Aorta (tissue), 5 donors: ENCODE measurements at places on chromosomes 2 and 18.

DNA sequence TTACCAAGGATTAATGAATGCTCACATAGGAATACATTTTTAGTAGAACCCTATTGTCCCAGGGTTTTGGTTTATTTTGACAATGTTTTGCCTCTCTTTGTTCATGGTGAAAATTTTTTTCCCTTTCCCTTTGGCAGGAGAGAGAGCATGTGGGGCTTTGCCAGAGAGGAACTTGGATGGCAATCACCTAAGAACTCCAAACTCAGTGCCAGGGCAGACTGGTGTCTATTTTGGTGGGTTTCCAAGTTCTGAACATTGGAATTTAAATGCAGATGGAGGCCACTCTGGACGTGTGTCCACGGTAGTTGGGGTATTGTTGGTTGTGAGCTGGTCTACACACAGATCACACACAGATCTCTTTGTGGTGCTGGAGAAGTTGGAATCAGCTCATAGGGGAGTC lies 2091.1 kb upstream of the PIK3C3 start:
- no peak overlapping the region for H3K4me3 ChIP-seq
- no peak for DNase-seq
- no peak overlapping the region for H3K27ac ChIP-seq

DNA sequence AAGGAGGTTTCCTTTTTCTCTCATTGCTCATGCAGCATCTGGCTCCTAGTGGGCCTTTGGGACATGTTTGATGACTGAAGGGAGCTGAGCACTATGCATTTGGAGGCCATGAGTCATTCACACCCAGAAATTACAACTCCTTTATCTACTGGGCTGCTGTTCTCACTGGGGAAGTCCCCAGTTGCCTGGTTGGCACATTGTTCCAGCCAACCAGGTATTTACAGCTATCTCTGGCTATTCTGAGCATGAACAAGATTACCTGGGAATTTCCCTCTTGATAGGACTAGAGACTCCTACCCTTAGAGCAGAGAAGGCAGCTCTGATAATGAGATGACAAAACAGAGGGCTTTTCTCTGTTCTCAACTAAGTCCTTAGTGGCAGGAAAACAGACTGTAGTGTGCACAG lies 206.5 kb downstream of the SETBP1 start:
- no peaks in the 10 kb centered on the region for H3K27me3 ChIP-seq
- no peaks in the 10 kb centered on the region for H3K36me3 ChIP-seq
- DNase-seq = no peak
- H3K4me1 ChIP-seq = peaks cover 2% of the 10 kb centered on the region
- H3K4me3 ChIP-seq = no peak overlapping the region
- H3K27ac ChIP-seq = no peak overlapping the region

DNA sequence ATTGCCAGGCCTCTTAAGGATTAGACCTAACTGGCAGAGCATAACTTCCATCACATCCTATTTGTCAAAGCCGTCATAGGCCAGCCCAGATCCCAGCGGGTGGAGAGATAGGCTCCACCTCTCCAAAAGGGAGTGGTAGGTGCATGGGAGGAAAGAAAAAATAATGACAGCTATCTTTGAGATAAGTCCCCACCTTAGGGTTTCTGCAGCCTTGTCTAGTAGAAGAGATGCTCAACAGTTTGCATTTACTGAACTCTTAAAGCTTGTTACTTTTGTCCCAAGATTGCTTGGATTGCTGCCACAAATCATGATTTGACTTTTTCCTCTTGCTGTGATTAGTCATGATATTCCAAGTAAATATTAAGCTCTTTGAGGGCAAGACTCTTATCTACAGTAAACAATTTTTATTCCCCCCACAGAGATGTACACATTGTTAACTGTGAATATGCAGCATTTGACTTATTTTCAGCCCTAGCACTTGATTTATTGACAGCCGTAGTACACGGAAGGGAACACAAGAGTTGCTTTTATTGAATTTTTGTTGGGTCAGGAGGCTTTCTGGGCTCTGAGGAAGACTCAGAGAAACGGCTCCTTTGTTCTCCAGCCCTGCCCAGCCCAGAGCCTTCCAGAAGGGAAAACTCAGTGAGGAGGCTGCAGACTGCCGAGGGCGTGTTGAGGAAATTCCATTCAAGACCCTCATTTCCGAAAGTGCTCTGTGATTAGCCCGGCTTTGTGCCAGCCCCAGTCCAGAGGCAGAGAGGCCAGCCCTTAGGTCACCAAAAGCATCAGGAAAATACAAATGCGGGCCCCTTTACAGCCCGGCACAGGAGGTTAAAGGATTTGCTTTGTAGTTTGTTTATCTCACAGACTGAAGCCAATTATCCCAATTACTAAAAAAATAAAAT lies 75.5 kb upstream of the ZNF532 start:
- H3K4me1 ChIP-seq = no peaks in the 10 kb centered on the region
- H3K27me3 ChIP-seq = no peaks in the 10 kb centered on the region
- no peak overlapping the region for H3K27ac ChIP-seq
- H3K4me3 ChIP-seq = no peak overlapping the region
- H3K36me3 ChIP-seq = no peaks in the 10 kb centered on the region

GRCh38 chr2:124563426-124563825 lies 538.3 kb downstream of the CNTNAP5 start:
- DNase-seq = no peak
- no peaks in the 10 kb centered on the region for H3K36me3 ChIP-seq
- H3K27me3 ChIP-seq = no peaks in the 10 kb centered on the region
- no peaks in the 10 kb centered on the region for H3K4me1 ChIP-seq
- no peak overlapping the region for H3K27ac ChIP-seq
- H3K4me3 ChIP-seq = no peak overlapping the region

DNA sequence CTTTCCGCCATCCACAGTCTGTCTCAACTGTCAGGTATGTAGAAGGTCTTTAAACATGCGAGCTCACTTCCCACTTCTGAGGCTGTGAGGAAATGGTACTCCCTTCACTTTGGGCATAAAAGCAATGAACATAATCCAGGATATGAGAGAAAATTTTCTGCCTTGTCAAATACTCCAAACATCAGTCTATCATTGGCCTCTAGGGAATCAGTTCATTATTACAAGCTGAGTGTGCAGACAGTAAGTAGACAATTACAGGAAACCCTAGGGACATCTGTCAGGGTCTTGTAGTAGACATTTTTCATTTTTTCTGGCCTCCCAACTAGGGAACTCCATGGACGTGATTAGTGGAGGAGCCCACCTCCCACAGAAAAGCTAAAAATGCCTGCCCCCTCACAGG lies 13.6 kb upstream of the APCDD1 start:
- no peak overlapping the region for H3K27ac ChIP-seq
- H3K4me1 ChIP-seq = no peaks in the 10 kb centered on the region
- H3K36me3 ChIP-seq = no peaks in the 10 kb centered on the region
- no peak overlapping the region for H3K4me3 ChIP-seq

GRCh38 chr2:38153476-38154135 lies 77.7 kb upstream of the CYP1B1 start:
- no peaks in the 10 kb centered on the region for H3K4me1 ChIP-seq
- no peak for DNase-seq
- H3K27me3 ChIP-seq = no peaks in the 10 kb centered on the region
- H3K36me3 ChIP-seq = no peaks in the 10 kb centered on the region

GRCh38 chr2:102437122-102437521 lies 14.2 kb downstream of the IL18RAP start:
- no peaks in the 10 kb centered on the region for H3K27me3 ChIP-seq
- H3K36me3 ChIP-seq = no peaks in the 10 kb centered on the region
- H3K4me3 ChIP-seq = no peak overlapping the region
- no peaks in the 10 kb centered on the region for H3K4me1 ChIP-seq
- no peak overlapping the region for H3K27ac ChIP-seq

- H3K27me3 ChIP-seq = no peaks in the 10 kb centered on the region
- no peak overlapping the region for H3K4me3 ChIP-seq
- no peaks in the 10 kb centered on the region for H3K4me1 ChIP-seq
- H3K36me3 ChIP-seq = peaks cover 2% of the 10 kb centered on the region
- no peak for DNase-seq
Measured at GRCh38 chr18:9762526-9762925, 54.4 kb downstream of the RAB31 start.

DNA sequence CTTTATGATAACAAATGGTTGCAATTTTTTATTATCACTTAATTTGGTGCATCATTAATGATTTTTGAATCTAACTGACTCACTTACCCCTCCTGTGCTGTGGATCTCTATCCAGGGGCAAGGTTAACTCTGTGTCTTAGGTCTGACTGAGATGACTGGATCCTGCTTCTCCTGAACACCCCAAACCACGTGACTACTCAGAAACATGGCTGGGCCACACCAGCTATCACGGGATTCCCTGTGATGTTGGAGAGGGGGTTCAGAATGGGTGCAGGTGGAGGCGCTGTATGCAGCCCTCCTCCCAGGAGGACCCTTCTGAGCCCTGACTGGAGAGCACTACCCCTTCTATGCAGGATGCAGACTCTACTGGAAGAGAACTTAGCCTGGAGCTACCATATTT lies 152.4 kb upstream of the CAPN13 start:
- H3K4me1 ChIP-seq = no peaks in the 10 kb centered on the region
- DNase-seq = no peak
- no peaks in the 10 kb centered on the region for H3K27me3 ChIP-seq
- no peak overlapping the region for H3K27ac ChIP-seq
- no peak overlapping the region for H3K4me3 ChIP-seq

- no peaks in the 10 kb centered on the region for H3K36me3 ChIP-seq
- no peak for DNase-seq
- H3K4me3 ChIP-seq = no peak overlapping the region
Measured at GRCh38 chr2:198376677-198377076, 572.3 kb downstream of the PLCL1 start.

- DNase-seq = no peak
- no peaks in the 10 kb centered on the region for H3K4me1 ChIP-seq
- no peaks in the 10 kb centered on the region for H3K27me3 ChIP-seq
- no peaks in the 10 kb centered on the region for H3K36me3 ChIP-seq
- no peak overlapping the region for H3K4me3 ChIP-seq
Measured at GRCh38 chr18:36529747-36530146, 232.2 kb downstream of the FHOD3 start.

- no peak within 1 kb of the TSS for H3K27ac ChIP-seq
- H3K36me3 ChIP-seq = no peaks in the 10 kb centered on the region
- H3K27me3 ChIP-seq = no peaks in the 10 kb centered on the region
- no peaks in the 10 kb centered on the region for H3K4me1 ChIP-seq
- DNase-seq = peak; percentile 61
- peak within 1 kb of the TSS; percentile 46 for H3K4me3 ChIP-seq
Measured at GRCh38 chr18:69400253-69400975, at the start of gene DOK6. Gene DOK6 (plus strand): TSS chr18:69400888.

DNA sequence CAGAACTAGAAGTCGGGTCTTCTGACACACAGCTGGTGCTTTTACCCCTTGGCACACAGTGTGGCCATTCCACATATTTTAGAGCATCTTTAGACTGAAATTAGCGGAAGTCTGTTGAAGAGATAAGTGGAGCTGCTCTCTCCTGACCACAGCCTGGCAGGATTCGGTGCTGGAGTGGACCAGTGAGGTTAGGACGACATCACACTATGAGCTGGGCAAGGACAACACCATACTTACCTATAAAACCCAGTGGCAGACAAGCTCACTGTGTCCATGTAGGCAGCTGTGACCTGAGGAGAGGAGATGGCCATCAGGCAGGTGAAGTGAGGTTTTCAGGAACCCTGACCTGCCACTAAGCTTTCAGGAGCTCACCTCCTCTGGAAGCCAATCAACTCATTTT lies 70.1 kb downstream of the XDH start:
- no peak overlapping the region for H3K27ac ChIP-seq
- no peaks in the 10 kb centered on the region for H3K36me3 ChIP-seq
- H3K4me3 ChIP-seq = no peak overlapping the region
- H3K27me3 ChIP-seq = no peaks in the 10 kb centered on the region

- H3K4me1 ChIP-seq = peaks cover 4% of the 10 kb centered on the region
- no peaks in the 10 kb centered on the region for H3K27me3 ChIP-seq
- H3K36me3 ChIP-seq = peaks cover 11% of the 10 kb centered on the region
Measured at GRCh38 chr2:1647417-1648240, 96.7 kb downstream of the PXDN start.

GRCh38 chr2:211649331-211649730 lies 889.3 kb downstream of the ERBB4 start:
- no peaks in the 10 kb centered on the region for H3K4me1 ChIP-seq
- no peak overlapping the region for H3K27ac ChIP-seq
- H3K4me3 ChIP-seq = no peak overlapping the region
- H3K36me3 ChIP-seq = no peaks in the 10 kb centered on the region
- H3K27me3 ChIP-seq = no peaks in the 10 kb centered on the region

DNA sequence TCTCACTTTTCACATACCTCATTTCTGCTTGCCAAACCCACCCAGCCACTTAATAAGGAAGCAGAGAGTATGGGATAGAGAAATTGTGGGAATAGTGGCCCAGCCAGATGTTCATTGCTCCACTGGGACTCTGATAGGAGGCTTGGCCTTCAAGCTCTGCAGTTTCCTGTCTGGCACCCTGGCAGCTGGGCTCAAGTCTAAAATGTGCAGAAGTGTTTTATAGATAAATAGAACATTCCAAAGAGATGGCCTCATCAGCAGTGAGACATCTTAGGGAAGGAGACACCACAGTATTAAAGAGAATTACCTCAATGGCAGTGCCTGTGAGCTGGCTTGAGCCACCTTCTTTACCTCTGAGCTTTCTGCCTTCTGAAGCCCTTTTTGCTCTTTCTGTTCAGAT lies 24.7 kb downstream of the COPS7B start:
- H3K27ac ChIP-seq = no peak overlapping the region
- no peak for DNase-seq
- H3K27me3 ChIP-seq = no peaks in the 10 kb centered on the region
- H3K36me3 ChIP-seq = peaks cover 7% of the 10 kb centered on the region
- no peak overlapping the region for H3K4me3 ChIP-seq

DNA sequence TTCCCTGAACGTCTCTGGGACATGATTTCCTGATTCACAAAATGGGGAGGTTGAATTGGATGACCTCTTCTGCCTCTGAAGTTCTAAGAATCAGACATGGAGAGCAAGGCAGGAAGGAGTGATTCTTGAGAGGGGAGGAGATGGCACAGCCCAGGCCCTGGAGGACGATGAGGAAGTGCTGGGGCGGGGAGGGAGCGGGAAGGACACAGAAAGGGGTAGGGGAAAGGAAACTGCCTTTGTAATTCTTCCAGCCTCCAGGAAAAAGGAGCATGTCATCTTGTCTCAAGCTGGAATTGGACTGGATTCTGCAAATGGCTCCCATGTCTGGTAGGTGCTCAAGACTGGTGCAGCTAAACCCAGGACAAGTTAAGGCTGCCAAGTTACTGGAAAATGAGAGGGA lies 97.0 kb upstream of the NCK2 start:
- H3K4me3 ChIP-seq = no peak overlapping the region
- no peaks in the 10 kb centered on the region for H3K27me3 ChIP-seq
- H3K27ac ChIP-seq = no peak overlapping the region
- H3K36me3 ChIP-seq = no peaks in the 10 kb centered on the region
- no peak for DNase-seq
- no peaks in the 10 kb centered on the region for H3K4me1 ChIP-seq

- no peaks in the 10 kb centered on the region for H3K27me3 ChIP-seq
- H3K4me3 ChIP-seq = no peak overlapping the region
- H3K36me3 ChIP-seq = no peaks in the 10 kb centered on the region
- DNase-seq = no peak
Measured at GRCh38 chr2:72011791-72012190, 135.9 kb downstream of the CYP26B1 start.
